ENCODE measurements at places on chromosomes 2 and 18.

DNA sequence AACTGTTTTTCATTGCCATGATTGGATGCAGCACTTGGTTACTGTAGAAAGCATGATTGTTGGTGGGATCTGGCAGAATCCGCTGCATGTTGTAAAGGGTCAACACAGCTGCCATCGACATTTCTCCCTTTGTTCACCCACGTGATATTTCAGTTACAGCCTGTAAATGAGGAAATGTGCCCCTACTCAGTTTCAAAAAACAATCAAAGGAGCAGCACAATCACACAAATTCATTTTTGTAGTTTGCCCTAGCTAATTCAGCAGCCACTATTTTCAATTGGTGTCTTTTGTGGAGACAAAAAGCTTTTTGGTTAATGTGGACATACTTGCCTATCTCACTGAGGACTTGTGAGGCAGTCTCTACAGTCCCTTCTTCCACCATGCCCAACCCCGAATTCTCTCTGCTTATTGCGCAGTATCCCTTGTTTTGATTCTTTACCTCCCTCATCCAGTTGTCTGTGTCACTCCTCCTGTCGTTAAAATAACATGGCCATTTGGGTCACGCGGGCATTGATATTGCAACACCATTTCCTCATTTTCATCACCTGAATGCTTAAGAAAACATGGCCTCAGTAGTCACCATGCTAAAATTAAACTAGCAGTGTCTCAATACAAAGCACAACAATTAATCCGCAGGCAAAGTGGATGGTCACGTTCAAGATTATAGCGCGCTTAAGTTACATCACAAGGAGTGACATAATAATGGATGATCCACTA is 6.4 kb upstream of the PROC start:
- no peak for DNase-seq

DNA sequence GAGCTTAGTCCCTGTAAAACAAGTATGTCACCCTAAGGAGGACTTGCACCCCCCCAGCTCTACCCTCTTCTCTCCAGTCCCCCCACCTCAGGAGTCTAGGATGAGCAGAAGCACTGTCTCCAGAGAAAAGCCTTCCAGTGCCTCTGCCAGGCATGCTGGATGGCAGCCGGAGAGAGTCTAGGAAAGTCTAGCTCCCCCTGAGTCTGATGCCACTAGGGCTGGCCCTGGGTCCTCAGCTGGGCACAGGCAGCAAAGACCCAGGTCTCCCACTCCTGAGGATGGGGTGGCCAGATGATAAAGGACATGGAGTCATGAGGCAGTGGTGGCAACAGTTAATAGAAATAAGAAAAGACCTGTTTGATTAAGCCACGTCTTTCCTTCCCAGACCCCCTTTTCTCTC is 225.6 kb downstream of the CYP26B1 start:
- no peak for DNase-seq

DNA sequence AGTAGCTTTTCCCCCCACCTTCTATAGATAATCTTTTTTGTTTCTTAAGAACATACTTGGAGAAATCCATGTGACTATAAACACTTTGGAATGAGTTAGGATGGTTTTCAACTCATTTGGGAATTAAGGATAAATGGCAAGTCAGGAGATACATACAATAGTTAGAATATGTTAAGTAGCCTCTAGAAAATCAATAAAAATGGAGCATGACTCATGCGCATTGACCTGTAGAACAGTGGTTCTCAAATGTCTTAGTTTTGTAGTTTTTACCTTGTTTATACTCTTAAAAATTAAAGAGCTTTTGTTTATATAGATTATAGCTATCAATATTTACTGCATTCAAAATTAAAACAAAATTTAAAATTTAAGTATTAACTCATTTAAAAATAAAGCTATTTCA is 24.7 kb downstream of the NUP35 start:
- no peak for DNase-seq

GRCh38 chr2:42450136-42450535 is 43.6 kb downstream of the KCNG3 start:
- DNase-seq = no peak

- no peak for DNase-seq
Observed at GRCh38 chr2:239826786-239827522, 198.2 kb downstream of the NDUFA10 start.

DNA sequence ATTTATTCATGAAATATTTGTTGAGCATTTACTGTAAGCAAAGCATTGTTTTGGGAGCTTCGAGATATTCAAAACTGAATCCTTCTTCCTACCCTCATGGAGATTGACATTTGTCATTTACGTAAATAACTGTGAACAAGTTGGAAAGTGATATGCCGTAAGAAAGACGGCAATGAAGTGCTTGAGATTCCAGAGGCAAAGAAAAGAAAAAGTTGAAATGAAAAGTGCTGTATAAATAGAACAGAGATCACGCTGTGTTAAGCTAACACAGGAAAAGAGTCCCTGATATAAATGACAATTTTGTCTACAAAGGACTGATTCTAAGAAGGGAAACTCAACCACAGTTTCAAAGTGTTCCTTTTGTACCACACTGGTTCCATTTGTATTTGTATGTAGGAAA is 1.8 kb downstream of the CHRNA1 start:
- no peak for DNase-seq

All from activated CD4-positive, alpha-beta T cell treated with anti-CD3 and anti-CD28 coated beads for 48 hours (primary cell).